Ureter (tissue), 1 donor: ENCODE measurements at places on chromosomes 12 and 14. TPM values are rescaled to one million over a fixed set of nuclear protein-coding genes. Genes with fewer than 3 reads are reported as not detected.
A peak's percentile ranks its signal among the peaks of the same experiment; 100 is the strongest.

DNA sequence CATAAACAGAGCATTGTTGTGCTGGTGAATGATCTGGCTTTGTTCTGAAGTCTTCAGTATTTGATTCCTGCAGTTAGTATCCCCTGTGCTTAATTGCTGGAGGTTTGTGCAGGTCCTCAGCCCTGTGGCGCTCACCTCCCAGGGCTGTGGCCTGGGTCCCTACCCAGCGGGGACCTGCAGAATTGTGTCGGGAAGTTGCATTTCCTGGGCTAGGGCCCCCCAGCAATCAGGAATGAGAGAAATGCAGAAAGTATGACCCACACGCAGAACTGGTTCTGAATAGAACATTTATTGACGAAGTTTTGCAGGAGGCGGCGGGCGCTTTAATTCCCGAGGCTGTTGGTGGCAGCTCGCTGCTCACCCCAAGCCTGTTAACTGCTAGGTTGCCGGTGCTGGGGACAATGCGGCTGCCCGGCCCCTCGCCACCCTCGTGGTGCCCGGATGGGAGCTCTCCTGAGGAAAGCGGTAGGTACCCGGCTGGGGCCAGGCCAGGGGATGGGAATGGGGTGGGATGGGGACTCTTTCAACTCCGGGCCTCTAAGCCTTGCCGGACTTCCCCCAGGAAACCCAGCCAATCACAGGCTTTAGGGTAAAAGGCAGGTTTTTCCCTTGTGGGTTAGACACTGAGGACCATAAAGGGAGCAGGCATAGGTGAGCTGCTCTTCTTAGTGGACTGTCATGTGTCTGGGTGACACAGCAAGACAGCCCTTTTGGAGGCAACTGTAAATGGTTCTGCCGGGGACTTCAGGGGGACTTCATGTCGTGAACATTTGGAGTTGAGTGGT is 11.6 kb downstream of the PLEKHG3 start:
- no peak for DNase-seq

DNA sequence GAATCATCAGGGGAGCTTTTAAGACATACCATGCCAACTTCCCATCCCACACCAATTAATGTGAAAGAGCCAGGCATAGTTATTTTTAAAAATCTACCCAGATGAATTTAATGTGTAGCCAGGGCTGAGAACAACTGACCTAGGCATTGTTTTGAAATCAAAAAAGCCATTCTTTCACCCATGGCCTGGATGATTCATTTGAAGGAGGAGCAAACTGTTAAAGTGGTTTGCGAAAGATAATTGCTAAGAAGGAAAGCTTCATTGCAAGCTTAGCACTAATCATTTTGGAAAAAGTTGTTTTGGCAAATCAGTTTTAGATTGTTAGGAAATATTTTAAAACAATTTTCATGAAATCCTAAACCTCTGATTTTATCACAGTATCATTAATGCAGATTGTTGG is 2.1 kb upstream of the GTSF1 start:
- DNase-seq: no peak

GRCh38 chr12:130499474-130499873 is 161.8 kb downstream of the PIWIL1 start:
- DNase-seq: no peak

- DNase-seq: no peak
These were observed 39.4 kb downstream of the STAB2 start for GRCh38 chr12:103626498-103626897.

DNA sequence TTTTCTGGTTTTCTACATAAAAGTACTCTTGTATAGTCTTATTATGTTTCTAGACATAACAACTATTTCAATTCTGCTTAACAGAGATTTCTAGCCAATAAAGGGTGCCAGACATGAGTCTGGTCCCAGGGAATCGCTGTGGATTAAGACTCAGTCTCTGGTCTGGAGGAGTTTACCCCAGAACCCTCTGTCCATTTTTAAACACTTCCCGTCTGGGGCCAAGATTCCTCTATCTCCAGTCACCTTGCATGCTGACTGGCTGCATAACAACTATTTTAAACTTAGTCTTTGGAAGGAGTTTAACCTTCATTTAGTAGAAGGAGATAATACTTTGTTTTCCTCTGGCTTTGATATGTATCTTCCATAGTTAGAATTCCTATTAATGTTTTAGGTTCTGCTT is 163.1 kb upstream of the IFNG-AS1 start:
- DNase-seq: no peak

DNA sequence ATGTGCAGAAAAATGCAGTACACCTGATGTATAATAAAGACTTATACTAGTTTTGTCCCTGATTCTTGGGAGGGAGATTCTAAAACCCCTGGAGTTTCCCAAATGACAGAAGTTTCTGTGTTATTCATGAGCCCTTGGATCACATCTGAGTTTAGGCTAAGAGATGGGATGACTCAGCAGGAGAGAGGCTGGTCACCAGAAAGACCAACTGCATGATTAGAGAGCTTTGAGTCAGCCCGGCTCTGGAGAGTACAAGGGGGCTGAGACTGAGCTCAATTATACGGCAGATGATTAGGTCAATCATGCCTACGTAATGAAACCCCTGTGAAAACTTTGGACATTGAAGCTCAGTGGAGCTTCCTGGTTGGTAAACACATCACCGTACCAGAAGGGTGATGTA is 174.2 kb downstream of the SSPN start:
- DNase-seq: no peak

- no peak for DNase-seq
These were observed 14.4 kb downstream of the FGD6 start for GRCh38 chr12:95202691-95203486.

- no peak for DNase-seq
These were observed 11.2 kb upstream of the TCP11L2 start for GRCh38 chr12:106291342-106291741.

DNA sequence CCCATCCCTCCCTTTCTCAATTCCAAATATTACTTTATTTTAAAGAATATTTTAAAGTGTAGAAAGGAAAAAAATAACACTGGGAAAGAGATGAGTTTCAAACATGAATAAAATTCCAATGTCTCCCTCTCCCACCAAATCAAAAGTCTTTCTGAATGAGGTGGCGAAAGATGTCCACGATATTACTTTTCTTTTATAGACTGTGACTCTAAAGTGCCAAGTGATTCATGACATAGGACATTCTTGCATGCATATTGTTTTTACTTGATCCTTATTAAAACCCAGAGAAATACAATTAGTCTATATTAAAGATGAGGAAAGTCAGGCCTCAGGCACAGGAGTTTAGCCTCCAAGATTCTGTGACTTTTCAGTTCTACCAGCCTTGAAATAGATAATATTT is 16.0 kb upstream of the LUM start:
- no peak for DNase-seq

DNA sequence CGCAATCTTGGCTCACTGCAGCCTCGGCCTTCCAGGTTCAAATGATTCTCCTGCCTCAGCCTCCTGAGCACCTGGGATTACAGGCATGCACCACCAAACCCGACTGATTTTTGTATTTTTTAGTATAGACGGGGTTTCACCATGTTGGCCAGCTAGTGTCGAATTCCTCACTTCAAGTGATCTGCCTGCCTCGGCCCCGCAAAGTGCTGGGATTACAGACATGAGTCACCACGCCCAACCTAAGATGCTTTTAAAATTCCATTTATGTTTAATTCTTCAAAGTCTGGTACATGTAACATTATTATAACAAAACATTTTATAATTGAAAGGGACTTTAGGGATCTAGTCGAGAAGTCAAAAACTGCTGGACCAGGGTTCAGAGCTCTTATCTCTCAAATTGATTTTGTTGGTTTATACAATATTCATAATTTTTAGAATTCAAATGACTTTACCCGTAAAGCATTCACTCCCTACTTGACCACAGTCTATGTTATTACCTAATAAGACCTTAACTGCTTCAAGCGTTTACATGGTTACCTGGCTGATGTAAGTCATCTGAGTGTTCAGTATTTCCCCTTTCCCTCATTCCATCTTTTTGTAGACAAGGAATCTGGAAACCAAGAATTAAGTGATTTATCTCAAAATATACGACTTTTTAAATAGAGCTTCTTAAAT is 28.2 kb downstream of the RAP1B start:
- DNase-seq: no peak

DNA sequence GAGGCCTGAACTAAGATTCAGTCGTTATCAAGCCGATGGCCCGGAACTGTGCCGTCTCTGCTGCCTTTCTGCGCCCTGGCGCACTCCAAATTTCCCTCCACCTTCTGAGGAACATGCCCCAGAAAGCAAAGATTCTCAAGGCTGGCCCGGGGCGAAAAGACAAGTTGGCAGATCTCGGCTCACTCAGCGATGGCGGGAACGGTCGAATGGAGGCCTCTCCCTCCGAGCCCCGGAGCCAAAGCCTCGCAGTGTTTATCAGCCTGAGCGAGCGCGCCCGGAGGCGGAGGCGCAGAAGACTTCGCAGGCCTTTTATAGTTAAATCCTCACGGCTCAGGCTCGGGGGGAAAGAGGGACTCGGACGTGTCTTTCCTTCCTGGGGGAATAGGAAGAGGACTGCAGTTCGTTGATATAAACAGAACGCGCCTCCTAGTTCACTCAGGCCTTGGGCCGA is 5.6 kb downstream of the TBX5 start:
- DNase-seq: no peak

GRCh38 chr12:56628671-56629458 is 1.3 kb downstream of the BAZ2A start:
- peak; percentile 65 for DNase-seq

- no peak for DNase-seq
These were observed 180.9 kb downstream of the EXOC5 start for GRCh38 chr14:57087841-57088240.

DNA sequence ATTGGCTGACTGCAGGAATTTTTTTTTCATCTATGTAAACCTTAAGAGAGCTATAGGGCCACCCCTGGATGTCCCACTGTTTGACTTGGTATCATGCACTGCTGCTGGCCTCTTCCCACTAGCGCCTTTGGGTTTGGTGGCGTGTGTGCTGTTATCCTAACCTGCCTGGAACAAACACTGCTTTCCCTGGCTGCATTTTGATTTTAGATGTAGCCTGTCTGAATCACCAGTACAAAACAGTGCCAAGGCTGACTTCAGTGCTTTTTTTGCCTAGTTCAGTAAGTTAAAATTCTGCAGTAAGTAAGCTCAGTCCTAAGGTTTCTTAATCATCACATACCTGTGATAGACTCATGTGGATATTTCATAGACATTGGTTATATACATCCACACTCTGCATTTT is 99.2 kb downstream of the EML1 start:
- no peak for DNase-seq

DNA sequence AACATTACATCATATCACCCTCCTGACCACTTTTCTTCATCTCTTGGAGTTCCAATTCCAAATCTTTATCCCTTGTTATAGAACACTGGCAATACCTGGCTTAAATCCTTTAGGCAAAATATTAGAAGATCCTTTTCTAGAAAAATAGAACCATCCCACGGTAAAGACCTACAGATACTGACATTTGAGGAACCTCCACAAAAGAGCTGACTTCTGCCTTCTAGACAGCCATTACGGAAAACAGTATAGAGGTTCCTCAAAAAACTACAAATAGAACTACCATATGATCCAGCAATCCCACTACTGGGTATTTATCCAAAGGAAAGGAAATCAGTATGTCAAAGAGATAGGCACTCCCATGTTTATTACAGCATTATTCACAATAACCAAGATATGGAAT is 241.7 kb upstream of the AMIGO2 start:
- no peak for DNase-seq

- no peak for DNase-seq
These were observed 93.5 kb upstream of the CEP83 start for GRCh38 chr12:94553130-94553519.

- no peak for DNase-seq
These were observed 3.3 kb upstream of the CRIP2 start for GRCh38 chr14:105471297-105471821.

DNA sequence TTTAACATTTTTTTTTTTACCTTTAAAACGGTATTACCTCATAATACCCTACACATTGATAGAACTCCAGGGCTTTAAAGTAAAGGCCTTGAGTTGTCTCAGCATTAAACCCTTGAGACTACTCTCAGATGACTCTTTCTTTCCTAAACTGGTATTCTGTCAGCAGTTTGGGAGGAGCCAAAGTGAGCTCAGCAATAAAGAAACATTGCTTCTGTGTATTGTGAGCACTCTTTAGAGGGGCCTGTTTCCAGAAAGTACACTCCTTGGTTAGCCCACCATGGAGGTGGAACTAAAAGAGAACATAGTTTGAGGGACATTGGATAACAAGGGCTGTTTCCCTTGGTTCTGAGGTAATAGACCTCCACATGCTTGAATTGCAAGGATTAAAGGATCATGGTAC is 20.4 kb downstream of the MAP3K12 start:
- DNase-seq: no peak

- DNase-seq: no peak
These were observed 38.4 kb upstream of the FGD4 start for GRCh38 chr12:32360956-32361355.

DNA sequence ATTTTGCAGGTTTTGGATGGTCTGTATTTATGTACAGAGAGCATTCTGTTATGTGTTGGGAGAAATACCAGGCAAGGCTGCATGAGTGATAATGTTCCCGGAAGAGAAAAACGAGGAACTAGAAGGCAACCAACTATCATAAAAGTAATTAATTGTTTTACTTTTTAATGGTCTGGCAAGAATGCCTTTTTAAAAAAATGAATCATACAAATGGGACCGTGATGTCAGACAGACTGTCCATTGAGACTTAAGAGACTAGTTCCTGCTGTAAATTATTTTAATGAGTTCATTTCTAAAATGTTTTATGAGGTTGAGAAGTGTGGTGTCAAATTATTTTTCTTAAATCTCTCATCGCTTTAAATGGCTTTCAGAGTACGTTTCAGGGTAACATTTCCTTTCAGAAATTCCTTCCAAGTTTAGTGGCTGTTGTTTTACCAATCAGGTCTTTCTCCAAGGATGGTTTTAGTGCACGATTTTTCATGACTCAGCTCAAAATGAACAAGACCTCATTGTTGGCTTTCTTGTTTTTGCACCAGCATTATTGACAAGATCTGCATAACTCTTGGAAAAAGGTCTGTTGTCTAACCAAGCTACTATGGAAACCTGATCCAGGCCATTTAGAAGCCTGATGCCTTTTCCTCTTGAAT is 86.1 kb upstream of the ARHGAP5 start:
- no peak for DNase-seq

DNA sequence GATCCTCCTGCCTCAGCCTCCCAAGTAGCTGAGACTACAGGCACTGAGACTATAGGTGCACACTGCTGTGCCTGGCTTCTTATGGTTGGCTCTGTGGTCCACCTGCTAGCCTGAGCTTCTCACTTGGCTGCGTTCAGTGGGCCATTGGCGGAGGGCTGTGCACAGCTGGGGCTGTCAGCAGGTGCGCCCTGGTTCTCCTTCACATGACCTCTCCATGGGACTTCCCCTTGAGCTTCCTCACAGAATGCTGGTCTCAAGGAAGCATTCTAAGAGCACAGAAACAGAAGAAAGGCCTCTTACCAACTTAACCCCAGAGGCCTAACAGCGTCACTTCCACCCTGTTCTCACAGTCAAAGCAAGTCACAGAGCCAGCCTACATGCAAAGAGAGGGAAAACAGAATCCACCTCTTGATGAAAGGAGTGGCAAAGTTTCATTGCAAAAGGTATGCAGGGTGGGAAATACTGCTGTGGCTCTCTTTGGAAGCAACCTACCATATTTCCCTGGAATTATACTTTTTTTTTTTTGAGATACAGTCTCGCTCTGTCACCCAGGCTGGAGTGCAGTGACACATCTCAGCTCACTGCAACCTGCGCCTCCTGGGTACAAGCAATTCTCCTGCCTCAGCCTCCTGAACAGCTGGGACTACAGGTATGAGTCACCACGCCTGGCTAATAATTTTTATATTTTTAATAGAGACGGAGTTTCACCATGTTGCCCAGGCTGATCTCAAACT is 9.3 kb downstream of the RILPL2 start:
- no peak for DNase-seq

OR6C75 gene
- not detected for total RNA-seq

TMTC2 gene
- 41.3 TPM for total RNA-seq

TAS2R50 gene
- 7.2 TPM for total RNA-seq

ACSS3 gene
- 23.4 TPM for total RNA-seq

CCDC198 gene
- 28.3 TPM for total RNA-seq
